ENCODE measurements at places on chromosomes 2 and 18.
A peak's percentile ranks its signal among the peaks of the same experiment; 100 is the strongest.

DNA sequence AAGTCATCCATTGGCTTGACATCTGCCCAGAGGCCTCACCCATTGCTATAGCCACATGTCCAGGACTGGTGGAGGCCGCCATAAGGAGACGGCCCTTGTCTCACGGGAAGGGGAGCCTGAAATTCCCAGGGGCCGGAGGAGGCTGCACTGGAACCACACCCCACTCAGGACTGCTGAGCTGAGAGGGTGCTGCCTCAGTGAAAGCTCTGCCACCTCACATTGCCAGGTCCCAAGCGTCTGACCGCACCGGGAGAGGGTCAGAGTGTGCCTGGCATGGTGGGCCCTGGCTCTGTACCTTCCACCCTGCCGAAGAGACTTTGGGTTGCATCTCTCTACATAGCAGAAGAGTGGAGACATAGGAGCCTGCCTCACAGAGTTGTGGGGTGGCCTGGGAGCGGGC lies 134.1 kb upstream of the GLI2 start:
- no peak for DNase-seq

DNA sequence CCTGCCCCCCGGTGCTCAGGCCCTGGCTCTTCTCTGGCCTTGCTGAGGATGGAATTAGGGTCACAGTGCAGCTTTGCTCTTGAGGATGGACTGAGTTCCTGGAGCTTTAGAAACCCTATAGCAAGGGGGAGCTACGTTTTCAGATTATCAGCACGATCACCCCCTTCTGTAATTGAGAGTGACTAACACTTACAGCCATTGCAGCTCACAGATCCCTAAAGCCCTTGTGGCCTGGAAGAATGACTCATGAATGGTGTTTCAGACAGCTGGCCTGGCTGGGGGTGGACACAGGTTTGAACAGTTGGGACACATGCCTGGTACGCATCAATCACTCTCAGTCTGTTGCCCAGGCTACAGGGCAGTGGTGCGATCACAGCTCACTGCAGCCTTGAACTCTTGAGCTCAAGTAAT lies 79.7 kb upstream of the IGFBP5 start:
- no peak for DNase-seq

GRCh38 chr2:148643421-148643820 lies 1.1 kb upstream of the EPC2 start:
- no peak for DNase-seq

GRCh38 chr2:102356381-102356712 lies 751 bp downstream of the IL18R1 start:
- DNase-seq, result no peak

GRCh38 chr2:178949584-178949983 lies 100.4 kb downstream of the CCDC141 start:
- DNase-seq, result no peak

DNA sequence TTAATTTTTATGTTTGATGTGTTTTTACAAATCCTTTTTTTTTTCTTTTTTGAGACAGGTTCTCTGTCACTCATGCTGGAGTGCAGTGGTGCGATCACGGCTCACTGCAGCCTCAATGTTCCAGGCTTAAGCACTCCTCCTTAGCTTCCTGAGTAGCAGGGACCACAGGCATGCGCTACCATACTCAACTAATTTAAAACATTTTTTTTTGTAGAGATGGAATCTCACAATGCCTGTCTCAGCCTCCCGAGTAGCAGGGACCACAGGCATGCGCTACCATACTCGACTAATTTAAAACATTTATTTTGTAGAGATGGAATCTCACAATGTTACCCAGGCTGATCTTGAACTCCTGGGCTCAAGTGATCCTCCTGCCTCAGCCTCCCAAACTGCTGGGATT lies 3.2 kb downstream of the NOTO start:
- DNase-seq, result no peak

- no peak for DNase-seq
Measured at GRCh38 chr2:47187069-47187468, 32.0 kb upstream of the STPG4 start.

GRCh38 chr2:233853353-233853752 lies 982 bp downstream of the HJURP start:
- no peak for DNase-seq

DNA sequence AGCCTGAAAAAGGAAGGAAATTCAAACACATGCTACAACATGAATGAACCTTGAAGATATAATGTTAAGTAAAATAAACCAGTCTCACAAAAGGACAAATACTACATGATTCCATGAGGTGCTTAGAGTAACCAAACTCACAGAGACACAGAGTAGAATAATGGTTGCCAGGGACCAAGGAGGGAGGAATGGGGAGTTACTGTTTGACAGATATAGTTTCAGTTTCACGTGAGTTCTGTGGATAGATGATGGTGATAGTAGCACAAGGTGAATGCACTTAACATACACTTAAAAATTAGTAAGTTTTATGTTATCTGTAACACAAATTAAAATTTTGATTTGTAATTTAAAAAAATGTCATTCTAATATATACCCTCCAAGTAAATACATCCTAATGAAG lies 106.9 kb upstream of the ACVR1C start:
- DNase-seq, result no peak

- no peak for DNase-seq
Measured at GRCh38 chr18:9547782-9548181, 66.6 kb downstream of the PPP4R1 start.

GRCh38 chr2:145028101-145028920 lies 508.4 kb upstream of the ZEB2 start:
- DNase-seq, result no peak

DNA sequence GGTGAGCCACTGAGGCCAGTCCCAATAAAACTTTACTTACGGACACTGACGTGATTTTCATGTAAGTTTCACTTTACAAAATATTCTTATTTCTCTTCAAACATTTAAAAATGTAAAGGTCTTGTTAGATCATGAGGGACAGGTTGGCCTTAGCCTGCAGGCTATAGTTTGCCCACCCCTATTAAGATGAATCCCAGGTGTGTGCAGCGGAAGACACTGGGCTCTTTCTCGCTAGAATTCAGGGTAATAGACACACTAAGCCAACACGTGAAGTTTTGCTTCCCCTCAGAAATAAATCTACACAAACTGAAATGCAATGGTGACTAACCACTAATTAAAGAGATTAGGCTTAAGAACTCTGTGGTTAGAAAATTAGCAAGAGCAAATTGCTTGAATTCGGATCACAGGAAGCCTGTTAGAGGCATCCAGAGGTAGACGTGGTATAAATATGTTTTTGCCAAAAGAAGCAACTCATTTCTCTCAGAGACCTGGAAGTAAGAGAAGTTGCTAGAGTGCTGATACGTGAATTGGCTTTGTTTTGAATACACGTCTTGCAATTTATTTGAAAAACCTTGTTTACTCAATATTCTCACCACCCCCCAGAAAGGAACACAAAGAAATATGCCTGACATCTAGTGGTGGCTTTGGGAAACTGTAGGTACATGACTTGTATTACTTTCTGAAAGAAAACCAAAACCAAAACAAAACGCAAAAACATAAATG lies 151.6 kb downstream of the DTNB start:
- peak; percentile 41 for DNase-seq

- no peak for DNase-seq
Measured at GRCh38 chr2:112803691-112804521, 19.6 kb upstream of the IL1A start.

DNA sequence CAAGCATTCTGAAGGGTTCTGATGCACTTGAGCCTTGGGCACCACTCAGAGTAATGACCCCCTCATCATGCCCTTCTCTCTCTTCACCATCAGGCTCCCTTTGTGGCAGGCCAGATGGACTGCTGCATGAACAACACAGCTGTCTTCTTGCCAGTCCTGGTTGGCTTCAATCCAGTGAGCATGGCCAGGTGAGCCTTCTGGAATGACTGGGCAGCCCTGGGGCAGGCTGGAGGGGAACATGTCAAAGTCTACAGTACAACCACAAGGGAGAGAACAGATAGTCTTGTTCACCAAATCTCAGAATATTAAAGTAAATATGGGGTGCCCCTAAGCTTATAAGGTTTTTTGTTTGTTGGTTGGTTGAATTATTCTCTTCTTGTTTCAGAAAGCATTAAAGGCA lies 4.4 kb downstream of the GCKR start:
- DNase-seq, result no peak

- DNase-seq, result no peak
Measured at GRCh38 chr18:53906681-53907080, 317.8 kb downstream of the MBD2 start.

DNA sequence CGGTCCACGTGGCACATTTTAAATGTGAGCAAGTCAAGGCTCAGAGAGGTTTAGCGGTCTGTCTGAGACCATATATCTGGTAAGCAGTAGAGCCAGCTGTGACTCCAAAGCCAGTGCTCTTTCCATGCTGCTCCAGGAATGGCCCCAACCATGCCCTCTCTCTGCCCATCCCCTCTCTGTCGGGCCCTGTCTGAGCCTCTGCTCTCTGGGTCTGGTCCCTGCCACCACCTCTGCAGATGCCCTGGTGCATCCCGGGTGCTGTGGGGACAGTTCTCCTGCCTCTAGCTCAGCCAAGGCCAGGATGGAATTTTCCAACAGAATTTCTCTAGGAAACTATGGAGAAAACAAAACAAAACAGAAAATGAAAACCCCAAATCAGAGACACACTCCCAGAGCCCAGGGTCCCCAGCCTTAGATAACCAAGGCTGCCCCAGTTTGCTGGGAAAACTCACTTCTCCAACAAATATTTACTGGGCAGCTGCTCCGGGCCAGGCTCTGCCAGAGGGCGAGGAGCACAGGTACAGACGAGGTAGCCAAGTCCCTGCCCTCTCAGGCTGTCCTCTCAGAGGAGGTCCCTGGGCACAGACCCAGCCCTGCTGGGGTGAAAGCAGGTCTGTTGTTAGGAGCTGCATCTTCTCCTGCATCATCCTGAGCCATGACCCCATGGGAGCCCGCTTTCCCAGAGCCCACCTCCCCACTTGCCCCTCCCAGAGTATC lies 9.2 kb downstream of the ADRA2B start:
- no peak for DNase-seq

DNA sequence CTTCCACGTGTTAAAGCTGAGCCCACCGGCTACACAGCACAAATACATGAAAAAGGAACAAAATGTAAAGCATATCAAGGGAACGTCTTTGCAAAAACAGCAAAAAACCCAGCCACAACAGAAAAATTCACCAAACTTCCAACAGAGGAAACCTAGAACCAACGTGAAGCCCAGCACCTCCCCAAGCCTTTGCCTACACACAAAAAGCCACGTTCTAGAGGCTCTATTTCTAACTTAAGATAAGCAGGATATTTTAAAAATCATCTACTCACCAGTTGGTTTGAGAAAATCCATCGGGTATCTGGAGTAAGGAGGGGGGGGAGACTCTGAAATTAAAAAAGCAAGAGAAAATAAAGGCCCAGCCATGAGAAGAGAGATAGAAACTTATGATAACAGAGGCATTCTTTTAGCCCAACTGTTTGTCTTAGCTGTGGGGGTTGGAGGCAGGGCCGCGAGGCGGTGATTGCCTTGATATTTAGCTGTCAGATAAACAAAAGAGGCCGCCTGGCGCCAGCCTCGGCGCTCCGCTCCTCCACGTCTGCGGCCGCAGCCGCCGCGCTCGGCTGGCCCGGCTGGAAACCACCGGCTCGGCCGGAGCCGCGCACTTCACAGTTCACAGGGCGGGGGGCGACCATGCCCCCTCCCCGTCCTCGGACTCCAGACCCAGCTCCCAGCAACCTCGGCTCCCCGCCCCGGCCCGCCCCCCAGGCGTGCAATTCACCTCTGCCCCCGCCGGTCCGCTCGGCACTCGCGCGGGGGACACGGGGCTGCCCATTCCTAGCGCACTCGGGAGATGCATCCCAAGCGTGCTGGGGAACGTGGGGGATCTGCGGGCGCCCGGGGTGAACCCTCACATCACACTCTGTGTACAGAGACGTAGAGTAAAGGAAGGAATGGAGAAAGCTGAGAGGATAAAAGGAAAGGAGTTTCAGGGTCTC lies 2.4 kb downstream of the SMAD7 start:
- no peak for DNase-seq

DNA sequence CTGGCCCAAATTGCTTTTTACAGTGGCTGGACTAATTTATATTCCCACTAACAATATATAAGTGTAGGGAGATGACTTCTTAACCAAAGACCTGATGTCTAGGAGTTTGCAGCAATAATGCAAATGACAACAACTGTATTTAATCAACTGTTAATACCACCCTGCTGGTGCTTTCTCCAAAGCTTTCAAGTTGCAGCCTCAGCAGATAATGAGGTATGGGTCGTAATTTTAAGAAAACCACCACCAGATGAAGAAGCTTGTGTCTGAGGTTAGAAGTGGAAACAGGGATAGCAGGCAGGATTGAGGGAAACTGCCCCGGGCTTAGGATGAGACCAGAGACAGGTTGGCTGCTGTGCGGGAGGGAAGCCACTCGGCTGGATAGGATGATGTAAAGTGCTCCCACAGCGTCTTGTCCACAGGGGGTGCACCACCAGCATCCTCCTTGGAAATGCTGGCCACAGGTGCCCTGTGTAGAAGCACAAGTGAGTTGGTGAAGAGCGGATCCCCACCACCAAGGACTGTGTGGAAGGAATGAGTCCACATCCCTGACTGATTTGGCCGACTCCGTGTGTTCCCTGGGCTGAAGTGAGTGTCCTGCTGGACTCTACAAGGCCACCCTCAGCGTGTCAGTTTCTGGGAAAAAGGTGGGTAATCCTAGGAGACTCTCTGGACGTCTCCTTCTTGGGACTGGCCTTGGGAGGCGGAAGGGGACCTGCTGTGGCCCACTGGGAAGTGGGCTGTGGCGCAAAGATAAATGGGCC lies 76.1 kb upstream of the SMAD2 start:
- no peak for DNase-seq

DNA sequence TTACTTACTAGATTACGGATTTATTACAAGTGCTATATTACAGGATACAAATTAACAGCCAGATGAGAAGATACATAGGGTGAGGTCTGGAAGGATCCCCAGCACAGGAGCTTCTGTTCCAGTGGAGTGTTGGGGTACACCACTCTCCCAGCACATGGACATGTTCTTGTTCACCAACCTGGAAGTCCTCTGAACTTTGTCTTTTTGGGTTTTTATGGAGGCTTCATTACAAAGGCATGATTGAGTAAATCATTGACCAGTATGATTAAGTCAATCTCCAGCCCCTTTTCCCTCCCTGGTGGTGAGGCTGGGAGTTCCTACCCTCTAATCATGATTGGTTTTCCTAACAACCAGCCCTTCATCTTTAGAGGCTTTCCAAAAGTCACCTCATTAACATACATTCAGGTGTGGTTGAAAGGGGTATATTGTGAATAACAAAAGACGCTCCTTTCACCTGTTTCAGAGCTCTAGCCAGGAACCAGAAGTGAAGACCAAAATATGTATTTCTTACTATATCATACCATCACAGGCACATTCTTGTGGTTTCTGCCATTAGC lies 38.3 kb downstream of the APLF start:
- DNase-seq, result no peak

GRCh38 chr2:165796819-165797530 lies 2.9 kb upstream of the GALNT3 start:
- no peak for DNase-seq

DNA sequence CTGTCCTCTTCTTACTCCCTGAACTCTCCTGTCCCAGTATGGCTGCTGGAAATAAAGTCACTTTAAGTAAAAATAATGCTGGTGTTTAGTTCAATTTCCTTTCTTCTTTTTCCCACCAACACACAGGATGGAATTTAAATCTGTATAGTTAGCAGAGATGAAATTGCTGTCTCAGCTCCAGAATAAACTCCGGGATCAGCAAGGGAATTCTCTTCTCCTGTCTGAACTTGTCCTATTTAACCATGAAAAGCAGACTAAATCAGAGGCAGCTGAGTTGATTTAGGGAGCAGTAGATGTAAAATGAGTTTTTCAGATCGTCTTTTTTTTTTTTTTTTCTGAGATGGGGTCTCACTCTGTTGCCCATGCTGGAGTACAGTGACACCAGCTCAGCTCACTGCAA lies 25.9 kb downstream of the TTLL4 start:
- no peak for DNase-seq

- no peak for DNase-seq
Measured at GRCh38 chr18:6748241-6748640, 18.7 kb downstream of the ARHGAP28 start.
